Hematopoietic multipotent progenitor cell treated with erythropoietin and hydrocortisone succinate and interleukin-3 and kit ligand, for 8 days (in vitro differentiated cells): ENCODE measurements at places on chromosomes 12 and 14.

DNA sequence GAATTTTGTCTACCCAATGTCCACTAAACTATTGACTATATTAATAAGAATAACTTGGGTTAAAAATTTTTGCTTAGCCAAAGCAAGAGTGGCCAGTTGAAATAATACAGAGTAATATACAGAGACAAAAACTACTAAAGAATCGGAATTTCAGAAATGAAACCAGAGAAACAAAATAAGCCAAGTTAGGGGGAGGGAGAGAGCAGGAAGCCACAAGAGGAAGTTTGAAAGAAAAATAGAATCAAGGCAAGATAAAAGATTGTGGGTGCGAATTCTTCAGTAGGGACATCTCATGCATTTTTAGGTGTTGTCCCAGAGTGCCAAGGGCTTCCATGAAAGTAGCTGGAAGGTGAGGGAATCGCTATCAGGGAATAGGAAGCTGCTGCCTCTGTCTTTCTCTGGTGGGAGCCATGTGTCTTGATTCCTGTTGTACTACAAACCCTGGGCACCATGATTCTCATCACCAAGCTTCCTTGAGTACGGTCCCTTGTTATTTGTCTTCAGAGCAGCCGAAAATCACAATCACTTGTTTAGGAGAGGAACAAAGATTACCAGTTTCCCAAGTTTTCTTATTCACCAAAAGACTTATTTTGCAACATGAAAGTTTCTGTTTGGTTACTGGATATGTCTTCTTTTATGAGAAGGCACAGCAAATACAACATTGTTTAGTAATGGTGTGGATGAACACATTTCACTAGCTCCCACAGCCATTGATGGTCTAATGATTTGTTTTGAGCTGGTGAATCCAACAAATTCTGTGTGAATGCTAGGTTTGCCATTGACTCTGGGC is 16.7 kb downstream of the NEUROD4 start:
- no peak for DNase-seq

DNA sequence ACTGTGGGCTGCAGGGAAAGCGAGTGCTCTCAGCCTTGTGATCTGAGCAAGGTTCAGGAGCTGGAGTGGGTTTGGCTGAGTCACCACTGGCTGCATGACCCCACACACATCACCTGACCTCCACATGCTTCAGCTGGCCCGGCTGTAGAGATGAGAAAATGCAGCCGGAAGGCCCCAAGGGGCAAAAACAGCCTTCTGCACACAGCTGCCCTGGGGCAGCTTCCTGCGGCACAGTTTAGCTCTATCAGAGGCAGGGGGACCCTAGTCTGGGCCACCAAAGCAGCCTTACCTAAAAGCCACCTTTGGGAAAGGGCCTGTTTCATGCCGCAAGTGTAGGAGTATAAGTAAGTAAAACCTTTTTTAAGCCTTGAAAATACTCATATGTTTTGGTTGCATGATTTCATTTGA is 123.3 kb downstream of the SSPN start:
- DNase-seq: no peak

DNA sequence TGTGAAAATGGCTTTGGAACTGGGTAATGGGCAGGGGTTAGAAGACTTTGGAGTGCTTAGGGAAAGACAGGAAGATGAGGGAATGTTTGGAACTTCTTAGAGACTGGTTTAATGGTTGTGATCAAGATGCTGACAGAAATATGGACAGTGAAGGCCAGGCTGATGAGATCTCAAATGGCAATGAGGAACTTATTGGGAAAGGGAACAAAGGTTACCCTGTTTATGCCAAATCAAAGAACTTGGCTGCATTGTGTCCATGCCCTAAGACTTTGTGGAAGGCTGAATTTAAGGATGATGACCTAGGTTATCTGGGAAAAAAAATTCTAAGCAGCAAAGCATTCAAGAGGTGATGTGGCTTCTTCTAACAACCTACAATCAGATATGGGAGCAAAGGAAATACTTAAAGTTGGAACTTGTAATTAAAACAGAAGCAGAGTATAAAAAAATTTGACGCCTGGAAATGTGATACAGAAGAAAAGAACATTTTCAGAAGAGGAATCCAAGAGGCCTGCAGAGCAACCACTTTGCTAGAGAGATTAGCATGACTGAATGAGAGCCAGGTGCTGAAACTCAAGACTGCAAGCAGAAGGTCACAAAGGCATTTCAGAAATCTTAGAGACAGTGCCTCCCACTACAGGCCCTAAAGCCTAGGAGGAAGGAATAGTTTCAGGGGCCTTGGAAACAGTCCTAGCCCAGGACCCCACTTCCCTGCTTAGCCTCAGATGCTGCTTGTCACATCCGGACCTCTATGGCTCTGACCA is 65.6 kb upstream of the FLRT2 start:
- no peak for DNase-seq

DNA sequence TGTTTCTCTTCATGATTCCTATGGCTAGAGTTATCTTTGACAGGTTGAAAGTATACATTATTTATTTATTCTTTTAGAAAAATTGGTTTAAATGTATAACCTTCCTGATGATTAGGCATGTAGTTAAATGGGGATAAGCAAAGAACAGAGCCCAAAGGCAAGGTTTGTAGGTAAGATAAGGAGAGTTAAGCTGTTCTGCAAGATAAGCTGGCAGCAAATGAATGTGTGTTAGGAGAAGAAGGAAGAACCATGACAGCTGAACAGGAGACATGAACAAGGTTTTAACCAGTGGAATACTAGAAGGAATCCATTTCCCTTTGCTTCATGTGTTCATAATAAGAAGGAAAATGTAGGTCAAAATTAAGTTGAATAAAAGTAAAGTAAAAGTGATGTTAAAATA is 1330.1 kb upstream of the USP15 start:
- peak; percentile 90 for DNase-seq

DNA sequence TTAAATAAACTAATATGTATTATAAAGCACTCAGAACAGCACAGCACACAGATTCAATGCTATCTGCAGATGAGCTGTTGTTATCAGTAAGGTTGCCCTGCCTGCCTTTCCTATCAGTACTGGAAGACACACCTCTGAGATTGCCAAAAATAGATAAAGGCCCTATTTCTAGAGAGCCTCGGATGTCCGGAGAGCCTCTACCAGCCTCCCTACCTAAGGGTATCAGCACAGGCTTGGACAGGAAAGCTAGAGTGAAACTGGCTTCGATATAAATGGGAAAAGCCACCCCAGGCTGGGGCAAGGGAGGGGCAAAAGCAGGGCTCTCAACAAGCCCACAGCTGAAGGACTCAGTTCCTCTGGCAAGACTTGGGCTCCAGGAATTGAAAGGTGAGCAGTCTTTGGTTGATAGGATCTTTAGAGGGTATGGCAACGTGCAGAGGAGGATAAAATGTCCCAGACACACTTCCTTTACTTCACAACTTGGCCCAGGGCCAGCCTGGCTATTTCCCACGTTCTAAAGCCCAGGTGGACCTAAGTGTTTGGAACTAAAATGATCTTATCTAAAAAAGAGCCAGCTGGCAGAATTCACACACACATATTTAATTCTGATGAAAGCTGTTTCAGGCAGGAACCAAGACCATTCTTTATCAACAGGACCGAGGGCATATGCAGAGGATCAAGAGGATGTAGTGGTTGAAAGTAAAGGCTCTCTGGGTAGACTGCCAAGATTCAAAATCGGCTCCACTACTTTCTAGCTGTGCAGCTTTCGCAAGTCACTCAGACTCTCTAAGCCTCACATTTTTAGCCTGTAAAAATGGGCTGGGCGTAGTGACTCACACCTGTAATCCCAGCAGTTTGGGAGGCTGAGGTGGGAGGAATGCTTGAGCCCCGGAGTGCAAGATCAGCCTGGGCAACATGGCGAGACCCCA is 37.8 kb upstream of the ITPR2 start:
- DNase-seq: peak; percentile 60

DNA sequence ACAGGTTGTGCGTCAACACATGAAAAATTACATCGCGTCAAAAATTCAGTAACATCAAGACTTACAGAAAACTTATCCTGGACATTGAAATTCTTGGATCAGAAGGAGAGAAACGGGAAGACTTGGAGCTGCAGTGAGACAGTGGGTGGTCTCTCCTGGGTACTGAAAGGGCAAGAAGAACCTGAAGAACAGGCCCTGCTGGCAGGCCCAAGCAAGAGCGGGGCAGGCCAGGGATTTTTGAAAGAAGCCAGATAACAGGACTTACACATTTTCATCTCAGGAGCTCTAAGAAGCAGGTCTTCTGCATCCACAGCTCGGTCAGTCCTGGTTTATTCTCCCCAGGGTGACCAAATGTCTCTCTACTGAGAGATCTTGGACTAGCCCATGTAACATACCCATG is 466.5 kb upstream of the SOX5 start:
- no peak for DNase-seq

- DNase-seq: no peak
Measured at GRCh38 chr12:27922531-27923139, 49.9 kb downstream of the PTHLH start.

GRCh38 chr12:32874078-32874477 is 22.5 kb downstream of the PKP2 start:
- DNase-seq: no peak

- DNase-seq: no peak
Measured at GRCh38 chr12:2974560-2974971, 15.4 kb downstream of the TEAD4 start.

GRCh38 chr12:7731486-7731885 is 15.7 kb downstream of the CLEC4C start:
- no peak for DNase-seq
